Epithelial cell of proximal tubule (primary cell): ENCODE measurements at places on chromosomes 3 and 15. TPM values are rescaled to one million over a fixed set of nuclear protein-coding genes. Genes with fewer than 3 reads are reported as not detected.

DNA sequence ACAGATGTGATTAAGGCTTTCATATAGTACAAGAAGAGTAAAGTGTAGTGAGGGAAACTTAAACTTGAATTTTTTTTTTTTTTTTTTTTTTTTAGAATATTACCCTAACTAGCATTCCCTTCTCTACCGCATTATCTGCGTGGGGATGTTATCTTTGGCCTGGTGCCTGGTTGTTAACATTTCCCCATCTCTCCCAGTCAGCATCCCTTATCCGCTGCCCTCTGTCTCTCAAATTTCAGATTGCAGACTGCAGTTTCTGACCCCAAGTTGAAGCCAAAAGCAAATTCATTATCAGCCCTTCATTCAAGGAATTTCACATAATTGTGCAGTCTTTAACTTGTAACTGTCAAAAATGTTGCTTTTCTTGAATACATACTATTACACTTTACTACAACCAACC, 353.0 kb downstream of the PLOD2 start:
- DNase-seq: no peak

- DNase-seq: no peak
These were observed 698.7 kb downstream of the NTRK3 start for GRCh38 chr15:87557881-87558280.

GRCh38 chr3:39146611-39147591, 6.5 kb downstream of the CSRNP1 start:
- DNase-seq: peak; percentile 83

GRCh38 chr3:32109256-32109655, 2.8 kb downstream of the GPD1L start:
- no peak for DNase-seq

- no peak for DNase-seq
These were observed 483.2 kb downstream of the CNTN6 start for GRCh38 chr3:1576047-1576446.

GRCh38 chr3:116285781-116286421, 159.4 kb downstream of the LSAMP start:
- DNase-seq: no peak

GRCh38 chr3:46092702-46093080, 65.4 kb upstream of the XCR1 start:
- no peak for DNase-seq

DNA sequence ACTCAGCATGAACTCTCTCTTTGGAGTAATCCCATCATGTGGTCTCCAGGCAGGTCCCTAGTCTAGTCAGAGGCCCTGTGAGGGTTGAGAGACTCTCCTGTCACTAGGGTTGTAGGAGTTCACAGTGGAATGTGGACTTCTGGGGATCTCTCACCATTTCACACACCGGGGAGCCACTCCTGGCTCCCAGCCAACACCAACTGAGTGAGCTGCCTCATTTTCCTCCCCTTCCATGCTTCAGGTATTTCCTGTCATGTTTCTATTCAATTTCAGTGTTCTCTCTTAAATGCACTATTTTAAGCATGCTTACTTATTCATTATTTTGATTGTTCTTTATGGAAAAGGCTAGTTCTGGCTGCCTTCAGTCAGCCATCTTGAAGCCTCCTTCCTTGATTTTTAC, 467.5 kb upstream of the ARL6 start:
- no peak for DNase-seq

DNA sequence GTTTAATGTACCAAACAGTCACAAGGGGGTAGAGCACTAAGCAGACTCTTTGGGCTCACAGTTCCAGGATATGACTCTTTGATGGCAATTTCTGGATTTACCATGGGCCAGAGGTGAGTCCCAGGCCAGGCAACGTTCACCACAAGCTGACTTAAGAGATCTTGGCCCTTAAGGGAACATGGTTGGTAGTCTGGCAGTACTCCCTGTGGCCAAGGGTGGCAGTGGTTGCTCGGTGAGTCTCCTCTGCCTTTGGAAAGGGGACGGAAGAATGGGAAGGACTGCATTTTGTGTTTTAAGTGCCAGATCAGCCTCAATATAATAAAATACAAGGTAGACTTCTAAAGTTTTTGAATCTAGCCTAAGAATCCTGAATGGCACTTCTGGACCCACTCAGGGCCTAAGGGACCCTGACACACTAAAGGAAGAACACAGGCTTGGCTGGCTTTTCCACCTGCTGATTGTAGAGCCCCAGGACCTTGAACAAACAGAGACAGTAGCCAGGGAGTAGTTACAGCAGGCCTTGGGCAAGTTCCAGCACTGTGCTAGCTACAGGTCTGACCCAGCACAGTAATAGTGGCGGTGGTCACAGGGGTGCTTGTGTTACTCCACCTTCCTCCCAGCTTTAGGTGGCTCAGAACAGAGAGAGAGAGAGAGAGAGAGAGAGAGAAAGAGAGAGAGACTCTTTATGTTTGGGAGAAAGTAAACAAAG, 730.7 kb upstream of the ALCAM start:
- DNase-seq: no peak

- DNase-seq: no peak
These were observed 14.0 kb downstream of the GXYLT2 start for GRCh38 chr3:72901840-72902239.

DNA sequence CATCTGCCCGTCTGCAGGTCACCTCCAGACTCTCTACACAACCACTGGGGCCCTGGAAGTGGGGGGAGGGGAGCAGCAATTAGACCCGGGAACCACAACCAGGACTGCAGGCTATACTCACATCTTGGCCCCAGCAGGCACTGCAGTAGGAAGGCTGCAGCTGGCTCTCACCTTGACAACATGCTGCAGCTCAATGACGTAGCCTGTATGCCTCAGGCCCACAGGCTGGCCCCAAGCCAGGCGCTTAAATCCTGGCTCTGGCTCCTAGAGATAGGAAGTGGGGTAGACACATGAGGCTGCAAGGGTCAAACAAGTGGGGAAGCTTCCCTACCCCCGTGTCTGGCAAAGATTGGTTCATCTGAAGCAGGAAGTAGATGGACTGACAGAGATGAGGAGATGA, 4.6 kb upstream of the QRICH1 start:
- DNase-seq: no peak

GRCh38 chr3:126345231-126345630, 12.0 kb downstream of the KLF15 start:
- no peak for DNase-seq

- DNase-seq: no peak
These were observed 279.4 kb upstream of the TLE3 start for GRCh38 chr15:70376929-70377691.

DNA sequence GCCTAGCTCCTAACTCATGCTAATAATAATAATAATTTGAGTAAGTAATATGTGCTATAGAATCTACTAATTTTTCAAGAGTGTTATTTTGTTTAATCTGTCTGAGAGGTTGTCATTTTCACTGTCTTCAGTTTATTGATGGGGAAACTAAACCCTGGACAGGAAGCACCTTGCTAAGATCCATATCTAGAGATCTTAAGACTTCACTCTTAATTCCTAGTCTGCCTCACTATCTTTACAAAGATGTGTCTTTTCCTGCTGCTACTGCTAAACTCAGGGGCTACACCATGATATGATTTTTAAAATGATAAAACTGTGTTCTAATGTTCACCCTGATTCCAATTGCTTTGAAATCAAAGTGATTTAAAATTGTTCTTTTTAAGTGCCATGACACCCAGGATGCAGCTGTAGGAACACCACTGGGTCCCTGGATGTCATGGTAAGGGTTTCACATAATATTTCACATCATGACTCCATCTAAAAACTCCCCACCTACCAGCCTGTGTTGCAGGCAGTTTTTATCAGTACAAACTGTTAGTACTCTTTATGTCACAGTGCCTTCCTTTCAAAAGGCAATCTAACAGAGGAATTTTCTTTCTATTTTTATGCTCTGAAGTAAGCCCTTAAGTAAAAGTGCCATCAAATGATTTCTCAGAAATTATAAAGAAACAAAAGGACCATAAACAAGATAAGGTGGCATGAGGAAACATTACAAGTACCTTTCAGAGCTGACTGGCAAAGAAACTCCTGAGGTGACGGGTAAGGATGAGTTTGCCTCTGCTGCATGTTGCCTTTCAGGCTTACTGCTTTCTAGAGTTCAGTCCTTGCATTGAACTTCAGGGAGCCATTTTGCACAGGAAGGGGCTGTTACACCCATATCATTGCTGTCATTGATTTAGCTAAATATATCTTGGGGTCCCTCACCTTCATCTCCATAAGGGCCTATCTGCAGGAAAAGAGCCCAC, 160.1 kb upstream of the SATB1 start:
- no peak for DNase-seq

DNA sequence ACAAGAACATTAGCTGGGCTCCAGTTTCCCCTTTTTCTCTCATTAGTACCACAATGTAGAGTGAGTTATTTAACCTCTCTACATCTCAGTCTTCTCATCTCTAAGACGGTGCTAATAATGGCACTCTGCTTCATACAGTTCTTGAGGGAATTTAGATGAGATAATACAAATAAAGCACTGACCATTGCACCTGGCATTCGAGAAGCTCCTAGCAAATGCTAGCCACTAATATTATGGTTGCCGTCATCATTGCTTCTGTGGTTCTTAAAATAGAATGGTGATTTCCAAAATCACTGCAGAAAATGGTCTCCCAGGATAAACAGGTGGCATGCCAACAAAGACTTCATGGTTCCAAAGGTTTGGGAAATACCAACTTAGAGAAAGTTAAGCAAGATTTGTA, 213.0 kb downstream of the RORA start:
- no peak for DNase-seq

- DNase-seq: no peak
These were observed 46.5 kb downstream of the MSL2 start for GRCh38 chr3:136149667-136150066.

GRCh38 chr15:67082007-67082536, 16.7 kb downstream of the SMAD3 start:
- DNase-seq: no peak

The GPR149 gene
- not detected in 2 replicates for total RNA-seq

The EPHA3 gene
- total RNA-seq: 0.06 TPM in 1 of 2 replicates, not detected in the other

The CPA3 gene
- not detected in 2 replicates for total RNA-seq

The ALDH1A2 gene
- 18.7 and 72.1 TPM in 2 replicates for total RNA-seq
